ENCODE measurements at places on chromosomes 7 and 10.

- no peak for DNase-seq
Measured at GRCh38 chr7:37342688-37343471, 105.8 kb downstream of the ELMO1 start.

GRCh38 chr7:20730611-20731010 lies 56.1 kb downstream of the SP8 start:
- DNase-seq = no peak

GRCh38 chr10:111247781-111248389 lies 171.1 kb downstream of the ADRA2A start:
- DNase-seq = no peak

DNA sequence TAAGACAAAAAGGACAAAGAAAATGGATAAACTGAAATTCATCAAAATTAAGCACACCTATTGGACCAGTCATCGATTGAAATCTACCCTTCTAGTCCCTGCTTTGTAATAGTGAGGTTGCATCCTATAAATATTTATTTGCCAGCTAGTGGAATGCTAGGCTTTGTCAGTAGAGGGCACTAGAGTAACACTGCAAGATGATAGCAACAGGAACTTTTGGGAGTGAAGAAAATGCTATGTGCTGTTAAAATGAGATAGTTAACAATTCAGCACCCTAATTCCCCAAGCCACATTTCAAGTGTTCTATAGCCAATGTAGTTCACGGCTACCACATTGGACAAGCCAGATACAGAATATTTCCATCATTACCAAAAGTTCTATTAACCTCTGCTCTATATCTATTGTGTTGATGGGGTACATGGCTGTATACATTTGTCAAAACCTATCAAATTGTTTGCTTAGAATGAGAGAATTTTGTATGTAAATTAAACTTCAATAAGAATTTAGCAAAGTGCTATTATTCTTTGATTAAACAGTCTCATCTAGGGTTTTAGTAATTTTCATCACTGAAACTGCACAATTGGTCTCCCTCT lies 69.8 kb downstream of the LSMEM1 start:
- DNase-seq = peak; percentile 87

DNA sequence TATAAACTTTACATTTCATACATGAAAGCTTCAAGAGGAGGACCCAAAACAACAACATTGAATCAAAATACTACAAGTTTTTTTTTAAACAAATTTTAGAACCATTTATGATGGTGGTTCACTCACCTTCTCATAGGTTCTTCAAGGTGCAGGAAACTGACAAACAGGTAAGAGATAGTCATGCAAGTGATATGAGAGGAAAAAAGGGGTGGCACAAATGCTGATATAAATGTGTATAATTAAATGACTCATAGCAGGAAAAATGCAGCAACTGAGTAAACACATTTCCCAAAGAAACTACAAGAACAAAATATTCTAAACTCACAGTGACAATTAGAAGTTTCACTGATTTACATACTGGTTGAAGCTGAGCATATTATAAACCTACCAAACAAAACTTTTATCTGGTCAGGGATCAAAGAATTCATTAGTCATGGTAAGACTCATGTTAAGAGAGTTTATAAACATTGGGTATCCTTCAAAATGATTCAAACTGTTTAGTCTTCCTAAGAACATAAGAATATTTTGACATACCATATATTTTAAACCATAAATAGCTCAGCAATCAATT lies 14.1 kb downstream of the ZWINT start:
- no peak for DNase-seq

GRCh38 chr7:69982197-69982596 lies 383.9 kb downstream of the AUTS2 start:
- DNase-seq = peak; percentile 68
